ENCODE measurements at places on chromosomes 16 and 17.

DNA sequence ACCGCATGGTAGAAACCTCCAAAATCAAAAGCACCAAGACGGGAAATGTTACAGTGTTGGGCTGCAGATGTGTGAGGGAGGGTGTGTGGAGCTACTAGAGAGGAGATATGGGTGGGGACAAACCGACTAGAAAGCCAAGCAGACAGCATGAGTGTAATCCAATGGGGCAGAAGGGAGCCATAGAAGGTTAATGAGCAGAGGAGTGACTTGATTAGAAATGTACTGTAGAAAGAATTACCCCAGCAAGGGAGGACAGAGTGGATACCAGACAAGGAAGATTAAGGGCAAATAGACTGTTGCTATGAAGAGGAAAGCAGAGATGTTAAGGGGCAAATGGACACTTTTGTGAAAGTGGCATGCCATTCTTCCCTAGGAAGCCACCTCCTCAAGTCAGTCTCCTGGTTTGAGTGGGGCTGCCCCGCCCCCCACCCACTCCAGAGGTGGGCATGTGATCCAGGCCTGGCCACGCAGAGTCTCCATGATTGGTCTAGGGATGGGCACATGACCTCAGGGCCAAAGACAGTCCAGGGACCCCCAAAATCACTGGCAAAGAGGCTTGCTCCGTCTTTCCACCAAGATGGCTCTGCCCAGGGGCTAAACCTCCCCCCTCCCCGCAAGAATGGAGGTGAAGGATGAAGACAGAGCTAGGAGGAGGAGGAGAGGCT is 4.3 kb downstream of the COTL1 start:
- no peak for DNase-seq

DNA sequence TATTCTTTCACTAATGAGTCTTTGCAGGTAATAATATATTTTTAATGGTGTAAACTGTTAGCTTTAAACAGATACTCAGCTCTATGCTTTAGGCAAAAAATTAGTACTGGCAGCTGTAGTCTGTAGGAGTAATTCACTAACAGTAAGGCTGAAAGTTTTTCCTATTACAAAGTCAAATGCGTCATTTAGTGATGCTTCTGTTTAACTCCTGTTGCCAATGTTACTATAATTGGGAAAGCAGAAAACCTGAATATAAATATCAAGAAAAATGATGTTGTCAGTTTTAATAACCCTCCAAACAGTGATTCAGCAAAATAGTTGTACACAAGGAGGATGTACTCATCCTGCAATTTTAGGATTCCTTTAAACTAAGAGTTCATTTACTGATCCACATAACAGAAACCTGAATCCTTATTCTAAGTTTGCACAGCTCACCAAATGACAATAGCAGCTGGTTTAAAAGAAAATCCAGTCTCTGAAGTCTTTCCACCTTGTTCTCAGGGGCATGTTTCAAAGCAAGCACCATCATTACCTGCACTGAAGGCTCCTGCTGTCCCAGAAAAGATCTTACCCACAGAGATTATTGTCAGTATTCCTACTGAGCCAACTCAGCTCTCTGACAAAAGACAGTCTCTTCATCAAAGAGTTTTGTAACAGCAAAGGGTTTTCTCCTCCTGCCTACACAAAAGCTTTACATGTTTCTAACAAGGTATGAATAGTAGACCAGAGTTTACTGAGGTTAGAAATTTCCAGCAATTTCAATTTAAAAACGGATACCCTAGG is 4.2 kb downstream of the CDR2 start:
- DNase-seq = no peak

GRCh38 chr17:16935786-16936185 is 36.1 kb downstream of the TNFRSF13B start:
- no peak for DNase-seq

GRCh38 chr17:148757-149156 is 11.4 kb downstream of the SCGB1C2 start:
- DNase-seq = no peak

- DNase-seq = no peak
Observed at GRCh38 chr17:81931557-81932332, 4.2 kb upstream of the MAFG start.

- DNase-seq = no peak
Observed at GRCh38 chr17:11459861-11460331, 138.4 kb upstream of the DNAH9 start.

DNA sequence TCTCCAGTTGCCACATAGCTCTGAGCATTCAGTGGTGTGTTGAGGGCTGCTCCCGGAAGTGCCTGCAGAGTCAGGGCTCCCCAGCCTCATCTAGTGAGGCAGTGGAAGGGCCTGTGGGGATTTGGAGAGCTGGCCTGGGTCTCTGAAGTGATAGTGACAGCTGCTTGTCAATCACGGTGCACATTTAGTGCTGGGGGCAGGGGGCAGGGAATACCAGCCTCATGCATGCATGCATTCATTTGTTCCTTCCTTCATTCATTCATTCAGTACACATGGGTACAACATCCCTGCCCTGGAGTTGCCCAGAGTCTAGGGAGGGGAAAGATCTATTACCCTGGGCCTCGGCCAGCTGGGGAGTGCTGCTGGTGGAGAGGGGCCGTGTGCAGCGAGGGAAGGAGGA is 11.3 kb upstream of the STH start:
- no peak for DNase-seq

GRCh38 chr17:83199500-83200201 is 120.2 kb downstream of the METRNL start:
- peak; percentile 55 for DNase-seq

- DNase-seq = no peak
Observed at GRCh38 chr17:37744961-37745800, at the start of gene HNF1B. Gene HNF1B (minus strand): TSS chr17:37745059. CDS start chr17:37744884, 175 bp downstream.

DNA sequence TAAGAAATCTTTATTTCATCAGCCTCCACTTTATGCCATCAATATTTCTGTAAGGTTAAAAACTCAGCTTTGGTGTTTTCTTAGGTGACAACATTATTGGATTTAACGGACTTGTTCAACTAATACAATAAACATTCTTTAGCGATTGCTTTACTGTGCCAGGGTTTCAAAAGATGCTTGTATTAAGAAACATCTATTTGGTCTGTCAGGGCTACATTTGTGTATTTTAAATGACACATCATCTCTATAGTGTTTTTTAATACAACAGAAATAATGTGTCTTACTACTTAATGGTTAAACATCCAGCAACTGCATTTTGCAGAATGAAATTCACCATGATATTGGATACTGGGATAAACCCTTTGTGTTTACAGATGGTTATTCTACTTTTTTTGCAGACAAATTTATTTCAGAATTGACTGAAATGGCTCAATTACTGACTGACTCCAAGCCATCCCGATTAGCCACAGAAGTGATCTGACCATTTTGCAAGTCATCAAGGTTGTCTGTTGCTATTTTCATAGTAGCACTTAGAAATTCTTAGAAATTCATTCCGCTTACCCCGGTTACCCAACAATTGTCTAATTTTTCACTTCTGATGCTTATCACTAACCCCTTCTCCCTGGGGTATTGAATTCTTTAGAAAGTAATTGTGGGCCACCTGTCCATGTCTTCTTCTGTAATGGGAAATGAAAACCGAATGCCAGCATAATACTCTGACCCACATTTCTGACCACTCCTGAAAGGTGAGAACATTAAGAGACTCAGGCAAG is 63.7 kb downstream of the HS3ST3A1 start:
- no peak for DNase-seq

- no peak for DNase-seq
Observed at GRCh38 chr16:35134471-35134870, 1675.1 kb downstream of the TP53TG3F start.

DNA sequence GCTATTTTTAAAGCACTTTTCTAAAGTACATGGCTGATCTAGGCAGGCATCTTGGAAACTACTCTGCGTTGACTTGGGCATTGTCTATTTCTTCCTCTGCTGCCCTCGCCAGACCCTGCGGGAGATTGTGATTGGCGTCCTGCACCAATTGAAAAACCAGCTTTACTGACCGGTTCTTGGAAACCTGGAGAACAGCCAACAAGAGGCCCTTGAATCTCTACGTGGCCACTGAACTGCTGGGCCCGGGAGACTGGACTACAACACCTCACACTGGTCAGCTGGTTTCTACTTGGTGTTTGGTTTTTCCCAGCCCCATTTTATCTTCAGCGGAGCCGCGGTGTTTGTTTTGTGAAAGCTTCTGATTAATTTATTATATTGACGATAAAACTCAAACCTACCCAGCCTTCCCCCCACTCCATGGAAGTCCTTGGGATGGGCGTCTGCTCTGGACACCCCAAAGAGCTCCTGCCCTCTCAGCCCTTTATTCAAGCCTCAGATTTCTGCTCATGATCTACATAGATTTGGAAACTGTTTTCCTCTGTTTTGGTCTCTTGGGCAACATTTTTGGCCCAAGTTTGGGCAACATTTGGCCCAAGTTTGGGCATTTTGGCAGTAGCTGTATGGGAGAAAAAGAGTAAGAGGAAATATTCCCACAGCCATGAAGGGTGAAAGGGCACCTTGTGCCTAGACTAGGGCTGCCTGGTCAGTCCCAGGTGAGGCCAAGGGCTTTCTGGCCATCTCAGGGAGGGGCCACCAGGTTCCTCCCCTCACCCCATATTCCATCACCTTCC is 4.7 kb downstream of the MLX start:
- DNase-seq = no peak

DNA sequence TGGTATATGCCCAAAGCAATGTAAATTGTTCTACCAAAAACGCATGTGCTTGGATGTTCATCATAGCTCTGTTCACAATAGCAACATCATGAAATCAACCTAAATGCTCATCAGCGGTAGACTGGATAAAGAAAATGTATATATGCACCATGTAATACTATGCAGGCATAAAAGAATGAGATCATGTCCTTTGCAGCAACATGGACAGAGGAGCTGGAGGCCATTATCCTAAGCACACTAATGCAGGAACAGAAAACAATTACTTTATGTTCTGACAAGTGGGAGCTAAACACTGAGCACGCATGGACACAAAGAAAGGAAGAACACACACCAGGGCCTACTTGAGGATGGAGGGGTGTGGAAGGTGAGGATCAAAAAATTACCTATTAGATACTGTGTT is 33.7 kb downstream of the TANC2 start:
- DNase-seq = no peak

GRCh38 chr17:32277284-32277683 is 11.7 kb downstream of the RHBDL3 start:
- no peak for DNase-seq

DNA sequence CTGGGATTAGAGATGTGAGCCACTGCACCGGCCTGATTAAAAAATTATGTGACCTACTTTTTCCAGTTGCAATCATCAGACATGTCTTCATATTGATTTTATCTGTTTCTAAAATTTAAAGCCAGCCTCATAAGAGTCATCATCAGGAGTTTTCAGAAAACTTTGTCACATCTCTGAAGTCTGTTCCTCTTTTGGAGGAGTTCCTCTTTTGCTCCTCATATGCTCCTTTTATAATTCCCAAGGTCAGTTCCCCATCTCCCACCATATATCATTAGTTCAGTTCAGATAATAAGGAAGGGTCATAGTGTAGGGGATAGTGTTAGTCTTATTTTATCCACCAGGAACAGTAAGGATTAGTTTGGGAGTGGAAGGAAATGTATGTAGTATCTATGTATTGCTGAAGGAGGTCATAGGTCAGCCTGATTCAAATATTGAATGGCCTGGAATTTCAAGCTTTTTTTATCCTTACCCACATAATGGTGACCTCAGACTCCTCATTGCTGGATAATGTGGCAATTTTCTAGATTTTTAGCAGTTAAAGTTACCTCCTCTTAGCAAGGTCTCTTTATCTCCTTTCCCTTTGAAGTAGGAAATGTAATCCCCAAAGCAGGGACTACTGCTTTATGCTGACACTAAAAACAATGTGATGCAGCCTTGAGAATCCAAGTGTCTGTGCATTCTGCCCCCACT is 13.8 kb upstream of the DUSP14 start:
- DNase-seq = no peak

- DNase-seq = peak; percentile 85
Observed at GRCh38 chr17:81967533-81968395, 6.8 kb upstream of the NOTUM start.

GRCh38 chr16:67257486-67258160 is 8.8 kb downstream of the SLC9A5 start:
- DNase-seq = no peak

- no peak for DNase-seq
Observed at GRCh38 chr16:88819126-88819525, 7.4 kb upstream of the APRT start.

DNA sequence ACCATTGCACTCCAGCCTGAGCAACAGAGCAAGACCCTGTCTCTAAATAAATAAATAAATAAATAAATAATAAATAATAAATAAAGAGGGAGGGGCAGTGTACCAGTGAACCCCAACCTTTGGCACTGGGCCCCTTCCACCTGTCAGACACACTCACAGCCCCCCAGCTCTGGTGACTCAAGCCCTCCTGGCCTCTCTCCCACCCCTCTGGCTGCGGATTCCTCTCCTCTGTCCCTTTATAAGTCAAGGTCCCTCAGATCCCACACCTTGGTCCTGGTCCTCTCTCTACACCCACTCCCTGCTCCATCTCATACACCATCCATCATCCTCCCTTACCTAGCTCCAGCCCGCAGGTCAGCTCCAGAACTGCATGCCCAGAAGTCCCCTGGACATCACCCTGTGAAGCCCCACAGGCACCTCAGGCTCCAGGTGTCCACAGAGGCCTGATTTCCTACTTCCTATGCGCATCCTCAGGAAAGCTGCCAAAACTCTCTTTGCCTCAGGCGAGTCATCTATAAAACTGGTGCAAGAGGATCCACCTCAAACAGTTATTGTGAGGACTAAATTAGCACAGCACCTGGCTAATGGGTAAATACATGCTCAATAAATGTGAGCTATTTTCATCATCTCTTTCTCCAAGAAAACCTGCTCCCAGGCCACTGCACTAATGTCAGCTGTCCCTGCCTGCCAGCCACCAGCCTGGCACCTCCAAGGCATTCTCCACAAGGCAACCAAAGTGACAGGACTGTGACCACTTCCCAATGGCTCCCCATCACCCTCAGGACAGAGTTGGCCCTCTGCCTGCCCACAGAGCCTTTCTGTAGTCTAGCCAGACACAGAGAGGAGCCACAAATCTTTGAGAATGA is 46.8 kb downstream of the BEAN1 start:
- DNase-seq = no peak

GRCh38 chr17:46917041-46917440 is 5.9 kb upstream of the GOSR2 start:
- no peak for DNase-seq

- DNase-seq = no peak
Observed at GRCh38 chr16:30369938-30370455, 297 bp downstream of the TBC1D10B start.

GRCh38 chr17:66446419-66446818 is 144.0 kb downstream of the PRKCA start:
- DNase-seq = no peak

DNA sequence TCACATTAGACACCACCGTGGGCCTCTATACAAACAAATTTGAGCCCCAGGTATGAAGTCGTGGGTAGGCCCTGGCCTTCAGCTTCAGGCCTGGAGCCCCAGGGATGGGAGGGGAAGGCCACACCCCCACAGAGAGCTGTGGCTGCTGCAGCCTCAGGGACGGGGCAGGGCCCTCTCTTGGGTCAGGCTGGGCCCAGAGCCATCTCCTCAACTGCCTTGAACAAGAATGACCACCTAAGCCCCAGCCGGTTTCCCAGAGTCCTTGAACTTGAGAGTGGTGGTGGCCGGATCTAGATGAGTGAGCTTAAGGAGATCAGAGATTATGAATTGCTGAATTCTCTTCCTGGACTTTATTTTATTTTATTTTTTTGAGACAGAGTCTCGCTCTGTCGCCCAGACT is 18.6 kb downstream of the SCNN1B start:
- DNase-seq = no peak

- DNase-seq = no peak
Observed at GRCh38 chr17:61325382-61326073, 74.1 kb upstream of the TBX2 start.

- DNase-seq = no peak
Observed at GRCh38 chr16:67431775-67432505, 1.0 kb downstream of the HSD11B2 start.

- no peak for DNase-seq
Observed at GRCh38 chr17:36879624-36880131, 57.6 kb upstream of the LHX1 start.

Data from stimulated activated CD8-positive, alpha-beta memory T cell treated with anti-CD3 and anti-CD28 coated beads, Interleukin-7, amount 100 ng/mL, for 4 hours (primary cell).